ENCODE measurements at places on chromosomes 2 and 18.

DNA sequence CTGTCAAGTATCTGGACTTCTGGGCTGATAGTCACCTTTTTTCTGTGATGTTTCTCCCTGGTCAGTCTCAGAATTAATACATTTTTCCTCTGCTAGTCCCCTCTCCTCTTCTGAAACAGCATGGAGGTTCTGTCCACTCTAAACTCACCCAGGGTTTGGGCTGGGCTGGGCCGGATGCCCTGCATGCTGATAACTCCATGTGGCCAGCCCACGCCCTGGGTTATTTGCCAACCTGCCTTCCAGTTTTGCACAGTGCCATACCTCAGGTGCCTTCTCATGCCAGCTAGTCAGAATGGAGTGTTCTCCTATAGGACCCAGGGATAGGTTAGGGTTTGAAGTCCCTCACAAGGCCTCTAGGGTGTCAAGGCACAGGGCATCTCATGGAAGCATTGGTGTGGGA is 32.2 kb downstream of the MEX3C start:
- no peak for DNase-seq

- no peak for DNase-seq
Measured at GRCh38 chr18:9787712-9788111, 79.6 kb downstream of the RAB31 start.

GRCh38 chr18:25895518-25895917 is 194.9 kb downstream of the SS18 start:
- no peak for DNase-seq

GRCh38 chr2:204112084-204112770 is 175.7 kb downstream of the ICOS start:
- DNase-seq, result no peak

- no peak for DNase-seq
Measured at GRCh38 chr18:32048507-32049091, 30.0 kb downstream of the RNF125 start.

DNA sequence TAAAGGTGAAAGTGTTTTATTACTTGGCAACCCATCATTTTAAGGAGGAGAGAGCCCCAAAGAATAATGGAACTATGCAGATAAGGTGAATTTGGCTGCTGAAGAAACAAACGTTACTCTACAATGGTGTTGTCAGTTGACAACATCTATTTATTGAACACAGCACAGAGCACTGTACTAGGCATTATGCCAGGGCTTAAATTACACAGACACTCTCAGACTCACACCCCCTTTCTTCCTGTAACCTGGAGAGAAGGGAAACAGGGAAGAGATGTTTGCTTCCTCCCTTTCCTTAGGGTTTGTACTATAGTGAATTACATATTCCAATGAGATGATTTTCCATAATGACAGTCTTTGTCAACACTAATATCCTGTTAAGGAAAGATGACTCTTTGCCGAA is 94.0 kb upstream of the ATP5MC3 start:
- DNase-seq, result no peak

- DNase-seq, result no peak
Measured at GRCh38 chr18:24199372-24199962, 60.6 kb downstream of the CABYR start.

- no peak for DNase-seq
Measured at GRCh38 chr2:24434541-24434940, 56.5 kb upstream of the NCOA1 start.

GRCh38 chr18:7447318-7448028 is 119.6 kb upstream of the PTPRM start:
- no peak for DNase-seq

DNA sequence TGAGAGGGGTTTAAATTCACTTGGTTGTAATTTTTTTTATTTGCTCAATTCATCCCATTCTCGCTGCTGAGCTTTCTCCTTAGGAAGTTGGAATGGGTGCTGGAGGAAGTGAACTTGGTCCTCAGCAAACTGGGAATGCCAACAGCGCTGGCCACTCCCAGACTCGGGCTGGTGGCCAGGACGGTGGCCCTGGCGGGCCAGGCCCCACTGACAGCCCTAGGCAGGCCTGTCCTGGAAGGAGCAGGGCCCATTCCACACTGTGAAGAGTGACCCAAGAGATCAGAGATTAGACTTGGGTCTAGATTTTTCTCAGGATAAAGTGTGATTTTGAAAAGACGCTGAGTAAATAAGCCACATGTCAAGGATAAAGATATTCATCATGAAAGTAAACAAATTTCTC is 132.7 kb downstream of the HDAC4 start:
- DNase-seq, result no peak

DNA sequence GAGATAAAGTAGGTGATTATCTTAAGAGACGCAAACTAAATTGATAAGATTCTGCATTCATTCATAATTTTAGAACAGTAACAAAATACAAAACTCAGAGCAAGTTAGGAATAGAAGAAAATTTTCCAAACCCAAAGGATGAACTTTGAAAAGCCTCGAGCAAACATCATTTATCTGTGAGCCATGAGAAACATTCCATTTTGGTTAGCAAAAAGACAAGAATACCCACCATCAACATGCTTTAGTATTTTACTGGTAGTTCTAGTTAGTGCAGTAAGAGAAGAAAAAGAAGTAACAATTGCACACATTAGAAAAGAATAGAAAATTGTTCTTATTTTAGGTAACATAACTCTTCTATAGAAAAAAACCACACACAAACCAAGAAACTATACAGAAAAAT is 291.3 kb upstream of the TCF4 start:
- no peak for DNase-seq

GRCh38 chr2:36302911-36303310 is 52.7 kb upstream of the CRIM1 start:
- DNase-seq, result no peak

- no peak for DNase-seq
Measured at GRCh38 chr2:173750831-173751230, 214.3 kb downstream of the SP3 start.

- DNase-seq, result no peak
Measured at GRCh38 chr2:118845522-118846441, 1.7 kb downstream of the EN1 start.

GRCh38 chr2:66170744-66171330 is 264.1 kb upstream of the MEIS1 start:
- DNase-seq, result no peak

- no peak for DNase-seq
Measured at GRCh38 chr2:126911111-126911796, 12.6 kb downstream of the TEX51 start.

GRCh38 chr2:229438430-229439159 is 167.5 kb upstream of the PID1 start:
- DNase-seq, result no peak

DNA sequence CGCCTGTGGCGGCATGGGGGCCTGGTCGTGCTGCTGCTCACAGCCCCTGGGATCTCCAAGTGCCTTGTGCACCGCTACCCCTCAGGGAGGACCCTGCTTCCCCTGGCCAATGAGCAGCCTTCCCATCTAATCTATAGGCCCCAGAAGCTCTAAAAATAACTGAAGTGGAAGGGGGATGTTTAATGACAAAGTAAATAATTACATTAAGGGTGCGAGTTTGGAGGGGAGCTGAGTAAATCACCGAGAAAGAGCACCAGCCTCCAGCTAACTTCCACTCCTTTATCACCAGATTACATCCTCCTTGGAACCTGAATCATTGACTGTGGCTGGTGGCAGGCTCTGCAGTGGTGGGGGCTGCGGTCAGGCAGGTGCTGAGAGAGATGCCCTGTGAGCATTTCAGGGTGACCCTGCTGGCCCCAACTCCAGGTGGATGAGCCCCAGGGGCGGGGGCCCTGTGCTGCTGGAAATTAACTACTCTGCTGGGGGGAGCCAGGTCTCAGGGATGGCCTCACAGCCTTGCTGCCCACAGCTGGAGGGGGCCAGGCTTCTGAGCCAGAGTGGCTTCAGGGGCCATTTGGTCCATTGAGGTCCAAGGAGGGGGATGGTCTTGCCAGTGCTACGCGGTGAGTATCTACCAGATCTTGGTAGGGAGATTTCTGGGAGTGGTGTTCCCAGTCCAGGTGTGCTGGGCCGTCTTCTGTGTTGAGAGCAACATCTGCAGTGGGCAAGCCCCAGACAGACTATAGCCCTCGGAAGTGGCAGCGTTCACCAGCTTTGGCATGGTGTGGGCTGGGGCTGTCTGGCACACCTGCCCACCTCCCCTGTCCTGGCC is 74.2 kb downstream of the GLI2 start:
- no peak for DNase-seq
